ENCODE measurements at places on chromosomes 7 and 10.

DNA sequence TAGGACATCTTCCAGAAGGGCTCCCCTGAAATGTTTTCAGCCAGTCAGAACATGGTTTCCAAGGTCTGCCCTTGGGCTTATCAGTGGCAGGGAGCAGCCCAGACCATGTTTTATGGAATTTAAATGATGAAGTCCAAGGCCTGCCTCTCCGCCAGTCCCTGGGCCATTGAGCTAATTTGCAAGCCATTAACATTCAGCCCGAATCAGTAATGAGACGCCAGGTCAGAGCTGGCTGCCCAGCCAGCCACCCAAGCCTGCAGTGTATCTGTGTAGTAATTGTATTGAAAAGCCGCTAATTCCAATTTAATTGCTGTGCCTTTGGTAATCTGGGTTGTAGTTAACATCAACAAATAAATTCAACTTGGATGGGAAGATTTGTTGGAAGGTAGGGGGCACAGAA is 131.4 kb downstream of the PAXIP1 start:
- no peak for DNase-seq

DNA sequence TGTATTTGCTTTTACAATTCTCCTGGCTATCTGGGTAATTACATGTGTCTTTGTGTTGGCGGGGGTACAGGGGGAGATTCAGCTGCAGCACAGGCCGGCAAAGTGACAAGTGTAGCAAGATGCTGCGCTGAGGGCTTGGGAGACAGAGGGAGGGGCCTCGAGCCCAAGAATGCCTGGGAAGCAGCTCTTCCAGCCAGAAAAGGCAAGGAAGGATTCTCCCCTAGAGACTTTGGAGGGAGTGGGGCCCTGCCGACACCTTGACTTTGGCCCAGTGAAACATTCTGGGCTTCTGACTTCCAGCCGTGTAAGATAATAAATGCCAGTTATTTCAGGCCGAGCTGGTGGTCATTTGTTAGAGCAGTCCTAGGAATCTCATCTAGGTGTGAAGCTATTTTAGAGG is 7.2 kb upstream of the REPIN1 start:
- DNase-seq, result no peak

- no peak for DNase-seq
Measured at GRCh38 chr7:112121318-112121717, 84.9 kb downstream of the DOCK4 start.

GRCh38 chr7:80720146-80720545 is 81.7 kb downstream of the CD36 start:
- DNase-seq, result no peak

GRCh38 chr7:36261019-36261754 is 108.1 kb downstream of the EEPD1 start:
- DNase-seq, result no peak

GRCh38 chr7:38411404-38411803 is 138.0 kb upstream of the TARP start:
- no peak for DNase-seq

DNA sequence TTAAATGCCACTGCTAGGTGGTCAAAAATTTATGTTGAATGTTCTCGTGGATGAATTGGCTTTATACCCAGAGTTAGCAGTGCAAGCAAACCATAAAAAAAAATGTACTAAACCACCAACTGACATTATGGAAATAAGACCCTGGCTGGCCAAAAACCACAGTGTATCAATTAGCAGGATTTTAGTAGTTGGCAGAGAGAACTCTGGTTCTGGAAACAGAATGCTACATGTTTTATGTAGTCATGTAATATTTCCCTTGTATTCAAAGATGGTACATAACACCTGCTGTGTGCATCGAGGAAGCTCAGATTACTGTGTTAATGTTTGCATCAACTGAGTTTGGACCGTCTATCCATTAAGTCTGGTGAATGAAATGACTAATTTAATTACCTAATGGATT is 618.5 kb downstream of the CCSER2 start:
- DNase-seq, result peak; percentile 97

GRCh38 chr7:88922944-88923343 is 127.4 kb upstream of the TEX47 start:
- no peak for DNase-seq
